ENCODE measurements at places on chromosomes 2 and 18.
A peak's percentile ranks its signal among the peaks of the same experiment; 100 is the strongest.

GRCh38 chr2:129492548-129492947 is 486.9 kb upstream of the RAB6C start:
- no peak for DNase-seq
- no peaks in the 10 kb centered on the region for H3K36me3 ChIP-seq
- no peaks in the 10 kb centered on the region for H3K4me1 ChIP-seq
- H3K4me3 ChIP-seq, result no peak overlapping the region

GRCh38 chr2:120231974-120232635 is 8.9 kb upstream of the TMEM185B start:
- H3K4me3 ChIP-seq, result peak overlapping the region; percentile 47
- H3K27me3 ChIP-seq, result no peaks in the 10 kb centered on the region
- peaks cover 42% of the 10 kb centered on the region for H3K4me1 ChIP-seq
- DNase-seq, result peak; percentile 58
- H3K27ac ChIP-seq, result peak overlapping the region; percentile 79

- no peak for DNase-seq
- no peaks in the 10 kb centered on the region for H3K27me3 ChIP-seq
- H3K4me1 ChIP-seq, result no peaks in the 10 kb centered on the region
- peak overlapping the region; percentile 55 for H3K27ac ChIP-seq
- no peak overlapping the region for H3K4me3 ChIP-seq
These were observed 70.0 kb downstream of the ANKRD44 start for GRCh38 chr2:197240421-197241041.

DNA sequence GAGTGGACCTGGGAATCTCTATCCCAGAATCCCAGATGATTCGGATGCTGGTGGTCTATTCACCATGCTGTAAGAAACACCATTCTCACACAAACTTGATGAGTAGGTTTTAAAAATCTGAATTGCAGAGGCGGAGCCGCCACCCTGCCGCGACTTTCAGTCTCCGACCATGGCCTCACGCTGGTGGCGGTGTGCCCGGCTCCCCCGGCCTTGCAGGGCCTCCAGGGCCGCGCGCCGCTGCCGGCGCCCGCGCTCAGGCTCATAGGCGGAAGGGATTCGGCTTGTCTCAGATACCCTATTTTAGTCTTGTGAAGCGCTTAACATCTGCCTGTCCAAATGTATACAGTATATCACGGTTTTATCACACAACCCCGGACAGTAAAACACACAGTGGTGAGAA is 2.6 kb upstream of the PPM1B start:
- H3K27ac ChIP-seq, result no peak overlapping the region
- H3K36me3 ChIP-seq, result no peaks in the 10 kb centered on the region
- H3K4me1 ChIP-seq, result peaks cover 14% of the 10 kb centered on the region
- no peaks in the 10 kb centered on the region for H3K27me3 ChIP-seq
- no peak overlapping the region for H3K4me3 ChIP-seq

GRCh38 chr18:27717816-27718215 is 459.1 kb downstream of the CDH2 start:
- no peaks in the 10 kb centered on the region for H3K36me3 ChIP-seq
- no peak overlapping the region for H3K4me3 ChIP-seq
- no peaks in the 10 kb centered on the region for H3K27me3 ChIP-seq

- DNase-seq, result no peak
- H3K27me3 ChIP-seq, result no peaks in the 10 kb centered on the region
- H3K36me3 ChIP-seq, result no peaks in the 10 kb centered on the region
- H3K27ac ChIP-seq, result no peak overlapping the region
- no peaks in the 10 kb centered on the region for H3K4me1 ChIP-seq
These were observed 25.2 kb upstream of the ACVR1 start for GRCh38 chr2:157901325-157901724.

Data from transverse colon (tissue), 4 donors.